ENCODE measurements at places on chromosomes 2 and 18.

DNA sequence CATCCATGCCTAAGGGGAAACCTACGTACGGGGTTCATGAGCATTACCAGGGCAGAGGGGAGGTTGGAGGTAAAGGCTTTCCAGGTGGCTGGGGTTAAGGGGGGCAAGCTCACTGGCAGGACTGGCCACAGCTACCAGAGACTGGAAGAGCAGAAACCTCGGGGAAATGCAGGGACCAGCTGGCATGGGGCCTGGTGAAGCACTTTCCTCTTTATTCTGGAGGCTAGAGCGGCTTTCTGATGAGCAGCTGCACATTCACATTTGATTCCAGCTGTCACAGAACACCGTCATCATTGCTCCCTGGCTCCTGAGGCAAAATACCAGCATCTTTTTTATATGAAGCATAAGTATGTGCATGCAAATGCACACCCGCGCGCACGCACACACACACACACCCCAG lies 28.7 kb upstream of the LRRC30 start:
- DNase-seq: no peak

DNA sequence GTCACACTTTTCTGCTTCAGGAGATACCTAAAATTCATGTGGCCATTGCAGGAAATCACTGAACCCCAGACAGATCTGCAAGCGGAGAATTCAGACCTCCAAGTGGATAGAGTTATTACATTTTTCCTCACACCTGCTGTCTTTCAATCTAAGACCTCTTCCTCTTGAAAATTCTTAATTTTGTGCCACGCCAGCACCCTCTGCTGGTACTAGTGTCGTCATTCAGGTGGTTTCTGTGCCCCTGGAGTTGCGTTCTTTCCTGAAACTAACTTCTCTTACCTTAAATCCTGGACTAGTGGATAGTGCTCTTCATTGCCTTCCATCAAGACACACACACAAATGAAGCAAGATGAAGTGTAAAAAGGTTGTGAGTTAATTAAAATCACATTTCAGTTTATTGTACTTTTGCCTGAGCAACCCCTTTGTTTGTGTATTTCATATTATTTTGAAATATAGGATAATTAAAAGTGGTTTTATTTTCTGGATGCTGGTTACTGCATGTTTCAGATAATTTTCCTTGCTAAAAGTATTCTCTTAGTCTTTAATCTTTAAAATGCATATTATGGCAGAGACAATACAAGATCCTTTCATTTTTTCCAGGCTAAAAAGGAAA lies 1.6 kb upstream of the DNER start:
- peak; percentile 10 for DNase-seq

GRCh38 chr2:207697411-207697810 lies 14.0 kb upstream of the CCNYL1 start:
- no peak for DNase-seq

DNA sequence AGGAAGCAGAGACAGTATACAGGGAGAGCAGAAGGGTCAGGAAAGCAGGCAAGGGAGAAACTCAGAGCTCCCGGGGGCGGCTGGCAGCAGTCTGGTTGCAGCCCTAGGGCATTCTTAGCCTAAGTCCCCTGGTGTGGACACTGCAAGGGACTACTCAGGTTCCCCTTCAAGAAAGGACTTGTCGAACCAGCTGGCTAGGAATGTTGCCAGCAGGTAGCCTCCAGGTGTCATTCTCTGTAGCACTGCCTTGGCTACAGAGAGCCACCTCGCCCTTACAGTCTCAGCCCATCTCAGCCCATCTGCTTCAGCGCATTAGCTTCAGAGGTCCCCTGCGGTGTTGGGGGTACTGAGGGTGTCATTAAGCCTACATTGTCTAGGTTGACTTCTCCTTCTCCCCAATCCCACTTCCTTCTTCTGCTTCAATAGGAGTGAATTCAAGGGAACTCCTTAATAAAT lies 11.3 kb upstream of the TMSB10 start:
- no peak for DNase-seq

DNA sequence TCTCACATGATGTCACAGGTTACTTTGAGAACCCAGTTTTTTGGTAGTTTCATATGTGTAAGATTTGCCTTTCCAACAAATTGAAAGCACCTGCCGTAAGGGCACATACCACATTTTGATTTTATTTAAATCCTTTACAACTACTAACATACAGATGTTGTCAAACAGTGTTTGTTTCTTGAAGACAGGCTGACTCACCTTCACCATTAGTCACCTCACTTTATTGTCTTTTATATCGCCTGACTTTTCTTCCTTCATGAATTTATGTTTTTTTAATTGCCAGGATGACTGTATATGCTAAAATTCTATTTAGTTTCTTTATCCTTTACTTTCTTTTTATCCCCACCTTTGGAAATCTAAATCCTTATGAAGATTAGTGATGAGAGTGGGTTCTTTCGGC lies 886.7 kb downstream of the SUCLG1 start:
- no peak for DNase-seq

DNA sequence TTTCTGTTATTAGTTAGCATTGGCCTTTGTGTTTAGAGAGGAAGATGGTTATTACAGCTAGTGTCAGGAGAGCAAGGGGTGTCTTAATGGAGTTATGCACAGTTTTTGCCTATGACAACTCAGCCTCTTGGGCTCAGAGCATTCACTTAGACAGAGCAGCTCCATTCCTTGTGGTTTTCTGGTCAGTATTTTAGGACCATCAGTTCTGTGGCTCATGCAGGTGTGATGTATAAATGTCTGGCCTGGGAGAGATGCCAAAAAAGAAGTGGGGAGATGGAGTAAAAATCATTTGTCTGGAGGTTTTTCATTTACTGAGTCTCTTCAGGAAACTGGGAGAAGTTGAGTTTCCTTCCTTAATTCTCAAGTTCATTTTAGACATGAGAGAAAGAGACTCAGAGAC lies 79.7 kb downstream of the PRKCE start:
- no peak for DNase-seq

Measured in stimulated activated CD4-positive, alpha-beta T cell treated with anti-CD3 and anti-CD28 coated beads, Interleukin-1b, Interleukin-23, amount 100 ng/mL, for 48 hours (primary cell).